ENCODE measurements at places on chromosomes 12 and 14. TPM values are rescaled to one million over a fixed set of nuclear protein-coding genes. Genes with fewer than 3 reads are reported as not detected.
A peak's percentile ranks its signal among the peaks of the same experiment; 100 is the strongest.

OASL gene
- total RNA-seq = not detected

SYT10 gene
- not detected for total RNA-seq

NTF3 gene
- total RNA-seq = 58.9 TPM

SLC39A5 gene
- total RNA-seq = not detected

AJUBA gene
- 11.6 TPM for total RNA-seq

NEUROD4 gene
- total RNA-seq = not detected

PSMB5 gene
- 62.7 TPM for total RNA-seq

PTPRO gene
- 0.11 TPM for total RNA-seq

GRCh38 chr12:54147186-54147585 is 41.6 kb downstream of the SMUG1 start:
- DNase-seq = no peak
- no peak overlapping the region for H3K27ac ChIP-seq
- no peak overlapping the region for H3K4me3 ChIP-seq
- H3K36me3 ChIP-seq = no peaks in the 10 kb centered on the region

- no peak overlapping the region for H3K4me3 ChIP-seq
- H3K27ac ChIP-seq = no peak overlapping the region
- DNase-seq = no peak
- H3K4me1 ChIP-seq = no peaks in the 10 kb centered on the region
- H3K27me3 ChIP-seq = no peaks in the 10 kb centered on the region
Observed at GRCh38 chr14:37900561-37900960, 305.1 kb downstream of the TTC6 start.

DNA sequence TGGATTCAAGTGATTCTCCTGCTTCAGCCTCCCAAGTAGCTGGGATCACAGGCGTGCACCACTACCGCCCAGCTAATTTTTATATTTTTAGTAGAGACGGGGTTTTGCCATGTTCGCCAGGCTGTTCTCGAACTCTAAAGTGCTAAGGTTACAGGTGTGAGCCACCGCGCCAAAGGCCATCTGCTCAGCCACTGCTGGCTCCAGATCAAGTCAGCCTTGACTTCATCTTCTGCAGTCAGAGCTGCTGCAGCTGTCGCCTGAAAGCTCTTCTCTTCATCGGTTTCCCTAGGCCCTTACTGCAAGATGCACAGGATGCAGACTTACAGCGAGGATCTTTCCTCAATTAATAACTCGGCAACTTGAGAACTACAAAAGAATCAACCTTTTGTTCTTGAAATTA is 66.8 kb downstream of the CLIP1 start:
- H3K36me3 ChIP-seq = peaks cover 56% of the 10 kb centered on the region
- DNase-seq = no peak
- no peak overlapping the region for H3K4me3 ChIP-seq
- H3K27ac ChIP-seq = no peak overlapping the region

DNA sequence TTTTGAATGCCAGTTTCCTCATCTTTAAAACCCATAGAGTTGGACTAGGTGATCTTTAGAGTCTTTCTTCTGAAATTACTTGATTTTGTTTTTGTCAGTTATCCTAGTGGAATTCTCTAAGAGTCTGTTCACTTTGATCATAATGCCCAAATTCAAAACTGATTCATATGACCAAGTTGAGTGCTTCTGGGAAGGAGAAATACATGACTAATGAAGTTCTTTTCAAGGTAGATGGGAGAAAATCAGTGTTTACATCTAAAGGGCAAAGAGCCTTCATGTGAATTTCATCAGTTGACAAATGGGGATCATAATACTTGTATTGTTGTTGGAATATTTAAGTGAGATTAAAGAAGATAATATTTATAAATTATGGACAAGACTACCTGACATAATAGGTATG is 53.2 kb downstream of the ERC1 start:
- H3K27me3 ChIP-seq = no peaks in the 10 kb centered on the region
- H3K4me3 ChIP-seq = no peak overlapping the region
- H3K36me3 ChIP-seq = no peaks in the 10 kb centered on the region
- no peak overlapping the region for H3K27ac ChIP-seq
- no peak for DNase-seq

DNA sequence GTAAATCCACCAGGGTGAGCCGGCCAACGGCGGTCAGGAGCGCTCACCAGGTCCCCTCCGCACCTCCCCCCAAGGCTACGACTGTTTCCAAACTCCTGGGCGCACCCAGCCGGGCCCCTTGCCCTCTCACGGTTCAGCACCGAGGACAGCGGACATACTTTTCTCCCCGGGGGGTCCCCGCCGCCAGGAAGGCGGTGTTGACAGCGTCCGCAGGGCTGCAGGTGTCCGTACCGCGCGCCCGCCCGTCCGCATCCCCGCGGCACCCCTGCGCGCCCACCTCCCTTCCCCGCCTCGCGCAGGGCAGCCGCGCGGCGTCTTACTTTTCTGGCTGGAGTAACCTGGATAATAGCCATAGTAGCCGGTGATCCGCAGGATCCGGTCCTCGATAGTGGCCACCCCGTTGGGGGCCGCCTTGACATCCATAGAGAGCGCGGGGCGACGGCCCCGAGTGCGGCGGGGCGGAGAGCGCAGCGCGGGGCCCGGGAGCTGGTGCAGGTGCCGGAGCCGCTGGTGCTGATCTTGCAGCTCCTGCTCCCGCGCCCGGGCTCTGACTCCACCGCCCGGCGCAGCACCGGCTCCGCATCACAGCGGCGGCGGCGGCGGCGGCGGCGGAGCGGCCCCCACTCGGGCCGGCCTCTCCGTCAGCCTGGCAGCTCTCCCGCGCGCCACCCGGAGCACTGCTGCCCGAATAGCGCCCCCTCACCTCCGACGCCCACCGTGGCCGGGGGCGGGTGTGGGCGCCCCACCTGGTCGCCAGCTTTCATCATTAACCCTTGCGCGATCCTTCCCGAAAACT is at the start of gene SLC35F4:
Gene SLC35F4 (minus strand): TSS at position 690 of the 796 bp plus-strand sequence.
- H3K36me3 ChIP-seq = no peaks in the 10 kb centered on the region
- DNase-seq = peak; percentile 63
- H3K27me3 ChIP-seq = no peaks in the 10 kb centered on the region
- H3K4me3 ChIP-seq = peak within 1 kb of the TSS; percentile 61

- H3K4me3 ChIP-seq = no peak overlapping the region
- DNase-seq = no peak
- no peaks in the 10 kb centered on the region for H3K36me3 ChIP-seq
- peaks cover 6% of the 10 kb centered on the region for H3K4me1 ChIP-seq
Observed at GRCh38 chr14:75273272-75274049, 5.2 kb upstream of the FOS start.

GRCh38 chr12:2457215-2457932 is 337.4 kb upstream of the FKBP4 start:
- no peaks in the 10 kb centered on the region for H3K4me1 ChIP-seq
- no peak overlapping the region for H3K4me3 ChIP-seq
- H3K27ac ChIP-seq = no peak overlapping the region
- no peak for DNase-seq

DNA sequence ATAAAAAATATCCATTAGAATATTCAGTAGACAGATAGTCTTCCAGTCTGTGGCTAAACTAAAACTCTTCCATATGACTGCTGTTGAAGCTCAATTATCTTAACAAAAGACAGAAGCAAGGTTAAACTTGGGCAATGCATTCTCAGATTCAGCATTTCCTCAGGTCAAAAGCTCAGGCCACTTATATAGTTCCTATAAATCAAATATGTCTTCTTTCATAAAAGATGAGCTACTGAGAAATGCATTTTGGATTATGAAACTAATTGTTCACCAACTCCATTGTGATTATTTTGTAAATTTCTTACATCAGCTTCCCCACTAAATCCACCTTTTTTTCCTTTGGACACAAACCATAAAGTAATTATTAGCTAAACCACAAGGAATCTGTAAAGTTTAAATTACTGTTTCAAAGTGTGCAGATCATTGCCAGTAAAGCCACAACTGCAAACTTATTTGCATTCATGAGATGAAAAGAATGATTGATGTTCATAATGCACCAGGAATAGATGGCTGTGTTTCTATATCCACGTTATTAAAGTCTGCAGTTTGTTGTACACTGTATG is 224.4 kb downstream of the FBXL14 start:
- H3K4me1 ChIP-seq = no peaks in the 10 kb centered on the region
- DNase-seq = no peak
- H3K36me3 ChIP-seq = peaks cover 19% of the 10 kb centered on the region
- H3K27ac ChIP-seq = no peak overlapping the region
- H3K27me3 ChIP-seq = no peaks in the 10 kb centered on the region

- no peak overlapping the region for H3K4me3 ChIP-seq
- H3K27me3 ChIP-seq = no peaks in the 10 kb centered on the region
- no peak overlapping the region for H3K27ac ChIP-seq
- no peaks in the 10 kb centered on the region for H3K36me3 ChIP-seq
Observed at GRCh38 chr14:21298358-21298757, 18.5 kb downstream of the RPGRIP1 start.

GRCh38 chr12:68406134-68406576 is 74.0 kb upstream of the MDM1 start:
- no peaks in the 10 kb centered on the region for H3K27me3 ChIP-seq
- peak overlapping the region; percentile 22 for H3K4me3 ChIP-seq
- no peak overlapping the region for H3K27ac ChIP-seq
- H3K4me1 ChIP-seq = no peaks in the 10 kb centered on the region

- DNase-seq = no peak
- H3K27ac ChIP-seq = no peak overlapping the region
- no peaks in the 10 kb centered on the region for H3K27me3 ChIP-seq
- no peaks in the 10 kb centered on the region for H3K36me3 ChIP-seq
- H3K4me3 ChIP-seq = no peak overlapping the region
Observed at GRCh38 chr12:118330421-118331018, 42.2 kb downstream of the TAOK3 start.

- H3K27me3 ChIP-seq = no peaks in the 10 kb centered on the region
- no peaks in the 10 kb centered on the region for H3K4me1 ChIP-seq
- no peaks in the 10 kb centered on the region for H3K36me3 ChIP-seq
- no peak for DNase-seq
- no peak overlapping the region for H3K27ac ChIP-seq
Observed at GRCh38 chr12:70074510-70074909, 168.7 kb upstream of the CNOT2 start.
